ENCODE measurements at places on chromosomes 4 and X.

GRCh38 chr4:53734584-53735353 lies 143.5 kb upstream of the LNX1 start:
- DNase-seq = no peak

DNA sequence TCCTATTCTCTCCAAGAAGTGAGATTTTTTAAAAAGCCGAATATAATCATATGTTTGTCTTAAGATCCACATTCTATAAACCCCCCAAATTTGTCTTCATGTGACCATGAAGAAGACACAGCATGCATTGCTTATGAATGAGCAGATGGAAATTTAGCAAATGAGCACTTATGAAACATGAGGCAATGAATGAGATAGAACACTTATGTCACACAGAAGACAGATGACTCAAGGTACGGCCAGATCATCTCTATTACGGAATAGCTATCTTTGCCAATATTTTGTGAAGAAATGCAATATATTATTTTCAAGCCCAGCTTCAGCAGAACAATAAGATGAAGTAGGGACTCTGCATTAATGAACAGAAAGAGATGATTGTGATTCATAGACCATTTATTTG lies 21.4 kb downstream of the PHEX start:
- DNase-seq = no peak

- DNase-seq = no peak
Observed at GRCh38 chrX:14232688-14233087, 203.0 kb upstream of the GEMIN8 start.

- DNase-seq = no peak
Observed at GRCh38 chr4:19540859-19541540, 710.7 kb upstream of the SLIT2 start.

DNA sequence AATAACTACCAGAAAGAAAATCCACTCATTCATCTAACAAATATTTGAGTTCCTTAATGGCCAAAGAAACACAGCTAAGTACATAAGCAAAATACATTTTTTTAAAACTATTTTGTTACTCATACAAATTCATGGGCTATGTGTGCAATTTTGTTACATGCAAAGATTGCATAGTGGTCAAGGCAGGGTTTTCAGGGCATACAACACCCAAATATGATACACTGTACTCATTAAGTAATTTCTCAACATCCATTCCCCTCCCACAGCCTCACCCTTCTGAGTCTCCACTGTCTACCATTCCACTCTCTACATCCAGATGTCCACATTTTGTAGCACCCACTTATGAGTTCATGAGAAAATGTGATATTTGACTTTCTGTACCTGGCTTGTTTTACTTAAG lies 58.2 kb downstream of the BRWD3 start:
- no peak for DNase-seq

- no peak for DNase-seq
Observed at GRCh38 chr4:87749883-87750282, 49.5 kb upstream of the IBSP start.

GRCh38 chr4:20217951-20218350 lies 33.8 kb upstream of the SLIT2 start:
- no peak for DNase-seq
